Suprapubic skin (tissue), 4 donors: ENCODE measurements at places on chromosomes 16 and 17. TPM values are rescaled to one million over a fixed set of nuclear protein-coding genes. Genes with fewer than 3 reads are reported as not detected.

DNA sequence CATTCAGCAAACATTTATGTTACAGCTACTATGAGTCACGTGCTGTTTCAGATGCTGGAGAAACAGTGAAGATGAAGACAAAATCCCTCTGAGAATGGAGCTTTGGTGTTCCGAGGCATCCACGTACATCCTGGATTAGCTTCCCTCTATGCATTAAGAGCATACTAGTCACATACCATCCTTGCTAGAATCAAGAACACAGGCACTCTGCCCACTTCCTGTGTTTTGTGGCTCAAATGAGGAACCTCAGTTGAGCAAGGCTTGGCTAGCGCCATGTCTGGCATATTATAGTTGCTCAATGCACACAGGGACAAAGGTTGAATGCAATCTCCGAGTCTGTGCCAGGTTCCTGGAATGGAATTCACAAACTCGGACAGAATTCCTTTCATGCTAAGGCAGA, 297.5 kb downstream of the XYLT1 start:
- DNase-seq = peak; percentile 65
- no peak overlapping the region for H3K4me3 ChIP-seq
- H3K36me3 ChIP-seq = no peaks in the 10 kb centered on the region
- no peaks in the 10 kb centered on the region for H3K27me3 ChIP-seq
- H3K4me1 ChIP-seq = peaks cover 13% of the 10 kb centered on the region

GRCh38 chr17:27458524-27458908, 2.3 kb downstream of the KSR1 start:
- H3K4me1 ChIP-seq = peaks cover 58% of the 10 kb centered on the region
- no peak for DNase-seq
- H3K27me3 ChIP-seq = no peaks in the 10 kb centered on the region
- no peak overlapping the region for H3K27ac ChIP-seq
- H3K36me3 ChIP-seq = no peaks in the 10 kb centered on the region
- H3K4me3 ChIP-seq = no peak overlapping the region

- peaks cover 93% of the 10 kb centered on the region for H3K36me3 ChIP-seq
- no peaks in the 10 kb centered on the region for H3K4me1 ChIP-seq
- no peak overlapping the region for H3K4me3 ChIP-seq
- no peak overlapping the region for H3K27ac ChIP-seq
Observed at GRCh38 chr16:87416826-87417527, 24.8 kb downstream of the MAP1LC3B start.

GRCh38 chr16:21950782-21951521, 2.2 kb upstream of the UQCRC2 start:
- peaks cover 42% of the 10 kb centered on the region for H3K4me1 ChIP-seq
- DNase-seq = no peak
- H3K36me3 ChIP-seq = no peaks in the 10 kb centered on the region

GRCh38 chr16:86991679-86992078, 325.5 kb downstream of the C16orf95 start:
- no peak overlapping the region for H3K27ac ChIP-seq
- no peak overlapping the region for H3K4me3 ChIP-seq
- peaks cover 79% of the 10 kb centered on the region for H3K27me3 ChIP-seq

GRCh38 chr17:63150994-63151464, 185.0 kb downstream of the TANC2 start:
- no peaks in the 10 kb centered on the region for H3K27me3 ChIP-seq
- H3K4me1 ChIP-seq = no peaks in the 10 kb centered on the region
- H3K36me3 ChIP-seq = no peaks in the 10 kb centered on the region
- no peak overlapping the region for H3K4me3 ChIP-seq

The SMIM36 gene
- not detected for total RNA-seq
